ENCODE measurements at places on chromosomes 2 and 18. TPM values are rescaled to one million over a fixed set of nuclear protein-coding genes. Genes with fewer than 3 reads are reported as not detected.

CDH19 gene
- total RNA-seq = 10.9 TPM

RGPD3 gene
- 0.50 TPM for total RNA-seq

MARCO gene
- total RNA-seq = 3.0 TPM

SEMA4C gene
- total RNA-seq = 42.9 TPM

HOXD1 gene
- total RNA-seq = 0.66 TPM

AGXT gene
- not detected for total RNA-seq

DAW1 gene
- total RNA-seq = 5.0 TPM

DQX1 gene
- total RNA-seq = not detected

SULT1C4 gene
- total RNA-seq = 36.0 TPM

MLPH gene
- total RNA-seq = 5.2 TPM

GPR75 gene
- total RNA-seq = 10.0 TPM

KCNJ13 gene
- total RNA-seq = 10.1 TPM

All from spinal cord (tissue), 10 donors.